ENCODE measurements at places on chromosomes 5 and 9. TPM values are rescaled to one million over a fixed set of nuclear protein-coding genes. Genes with fewer than 3 reads are reported as not detected.

Gene TRPM3
- not detected for total RNA-seq

Gene DOCK2
- 174 TPM for total RNA-seq

Gene ACSL6
- 20.9 TPM for total RNA-seq

Gene SPATA31C1
- total RNA-seq = not detected

Gene AK3
- 33.2 TPM for total RNA-seq

Gene PDE6A
- not detected for total RNA-seq

Gene INSL4
- not detected for total RNA-seq

Gene FGFR4
- 0.97 TPM for total RNA-seq

Gene TAF7
- total RNA-seq = 57.1 TPM

Gene ADRB2
- total RNA-seq = 0.65 TPM

Gene NTRK2
- total RNA-seq = 0.17 TPM

Gene KCNN2
- not detected for total RNA-seq

Gene HRH2
- 34.5 TPM for total RNA-seq

Gene AGXT2
- not detected for total RNA-seq

Gene CAST
- 131 TPM for total RNA-seq

Gene LAMC3
- 0.10 TPM for total RNA-seq

Gene CDO1
- total RNA-seq = 0.11 TPM

Gene PCDHGA12
- total RNA-seq = 0.10 TPM

Gene C5orf58
- not detected for total RNA-seq

Gene SV2C
- not detected for total RNA-seq

Gene OTULINL
- 16.5 TPM for total RNA-seq

Gene GOLM1
- 6.2 TPM for total RNA-seq

Gene KYAT1
- 10.9 TPM for total RNA-seq

Gene HACD4
- 4.3 TPM for total RNA-seq

Gene IRX4
- not detected for total RNA-seq

Gene PLAC8L1
- total RNA-seq = 0.71 TPM

Gene NME5
- total RNA-seq = not detected

Gene PRDM9
- not detected for total RNA-seq

All from activated CD8-positive, alpha-beta memory T cell treated with anti-CD3 and anti-CD28 coated beads for 36 hours (primary cell).